ENCODE measurements at places on chromosomes 7 and 10.

DNA sequence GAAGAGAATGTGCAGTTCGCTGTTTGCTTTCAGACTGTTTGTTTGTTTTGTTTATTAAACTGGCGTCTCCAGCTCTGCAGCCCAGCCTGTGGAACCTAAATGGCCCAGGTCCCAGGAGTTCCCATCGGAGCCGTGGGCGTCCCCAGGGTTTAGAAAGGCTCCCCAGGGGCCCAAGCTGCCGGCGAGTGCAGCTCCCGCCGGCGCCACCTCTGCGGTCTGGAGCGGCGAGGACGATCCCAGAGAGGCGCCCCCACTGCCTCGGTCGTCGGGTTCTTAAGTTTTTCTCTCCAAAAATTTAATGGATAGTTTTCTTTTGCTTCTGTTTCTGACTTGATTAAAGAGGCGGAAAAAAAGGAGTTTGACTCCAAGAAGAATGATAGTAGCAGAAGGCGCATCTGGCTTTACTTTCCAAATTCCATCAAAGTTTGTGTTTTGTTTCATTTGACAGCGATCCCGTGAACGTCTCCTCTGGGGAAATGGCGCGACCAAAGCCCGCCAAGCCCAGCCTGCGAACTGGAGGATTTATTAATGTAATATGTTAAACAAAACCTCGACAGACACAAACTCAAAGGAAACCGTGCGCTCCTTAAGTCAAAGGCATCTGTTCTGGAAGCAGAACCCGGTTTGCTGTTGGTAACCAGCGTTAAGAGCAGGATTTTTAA, 718 bp upstream of the FZD1 start:
- peaks cover 85% of the 10 kb centered on the region for H3K27me3 ChIP-seq
- no peaks in the 10 kb centered on the region for H3K36me3 ChIP-seq
- peak overlapping the region; percentile 84 for H3K4me3 ChIP-seq
- DNase-seq: peak; percentile 47
- H3K4me1 ChIP-seq: peaks cover 31% of the 10 kb centered on the region
- H3K27ac ChIP-seq: no peak overlapping the region

- no peak overlapping the region for H3K4me3 ChIP-seq
- no peak overlapping the region for H3K27ac ChIP-seq
- no peaks in the 10 kb centered on the region for H3K27me3 ChIP-seq
- H3K36me3 ChIP-seq: no peaks in the 10 kb centered on the region
- no peak for DNase-seq
These were observed 168.5 kb downstream of the PLXNA4 start for GRCh38 chr7:132407764-132408163.

- DNase-seq: no peak
- no peaks in the 10 kb centered on the region for H3K36me3 ChIP-seq
- no peaks in the 10 kb centered on the region for H3K27me3 ChIP-seq
- H3K27ac ChIP-seq: no peak overlapping the region
These were observed 10.9 kb downstream of the MACROH2A2 start for GRCh38 chr10:70063418-70064098.

DNA sequence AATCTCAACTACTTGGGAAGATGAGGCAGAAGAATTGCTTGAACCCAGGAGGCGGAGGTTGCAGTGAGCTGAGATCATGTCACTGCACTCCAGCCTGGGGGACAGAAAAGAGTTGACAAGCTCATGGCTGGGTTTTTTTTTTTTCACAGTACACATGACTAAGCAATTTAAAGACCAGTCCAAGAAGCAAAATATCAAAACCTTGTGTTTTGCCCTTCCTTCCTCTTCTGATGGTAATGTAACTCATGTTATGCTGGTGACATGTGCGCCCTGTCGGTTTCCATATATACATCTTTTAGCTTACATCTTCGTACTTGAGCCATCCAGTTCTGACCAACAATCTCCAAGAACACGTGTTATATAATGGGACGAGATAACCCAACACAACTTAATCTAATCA, 237.7 kb upstream of the PLXDC2 start:
- no peaks in the 10 kb centered on the region for H3K4me1 ChIP-seq
- no peak overlapping the region for H3K27ac ChIP-seq
- no peaks in the 10 kb centered on the region for H3K27me3 ChIP-seq
- no peaks in the 10 kb centered on the region for H3K36me3 ChIP-seq
- DNase-seq: no peak

DNA sequence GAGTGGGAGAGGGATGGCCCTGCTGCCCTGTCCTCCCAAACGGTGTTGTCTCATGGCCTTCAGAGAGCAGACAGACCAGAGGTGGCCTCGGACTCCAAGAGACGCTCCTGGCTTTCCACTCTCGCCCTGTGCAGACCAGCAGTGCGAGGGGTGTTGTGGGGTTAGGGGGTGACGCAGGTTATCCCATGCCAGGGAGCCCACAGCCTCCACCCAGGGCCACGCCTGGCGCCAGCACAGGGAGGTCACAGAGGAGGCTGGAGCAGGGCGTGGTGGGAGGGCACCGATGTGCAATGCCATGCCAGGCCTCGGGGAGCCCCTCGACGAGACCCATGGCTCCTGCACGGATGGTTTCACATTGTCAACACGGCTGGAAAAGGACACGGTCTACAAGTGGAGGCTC, 52.1 kb downstream of the INPP5A start:
- H3K4me3 ChIP-seq: no peak overlapping the region
- peaks cover 13% of the 10 kb centered on the region for H3K4me1 ChIP-seq
- H3K27ac ChIP-seq: no peak overlapping the region

- no peak overlapping the region for H3K27ac ChIP-seq
- no peak overlapping the region for H3K4me3 ChIP-seq
- DNase-seq: no peak
- peaks cover 24% of the 10 kb centered on the region for H3K4me1 ChIP-seq
- no peaks in the 10 kb centered on the region for H3K27me3 ChIP-seq
These were observed 39.6 kb upstream of the CACNB2 start for GRCh38 chr10:18100669-18101068.
